ENCODE measurements at places on chromosomes 2 and 18.
A peak's percentile ranks its signal among the peaks of the same experiment; 100 is the strongest.

GRCh38 chr2:191127235-191127634 lies 23.6 kb downstream of the STAT4 start:
- H3K4me1 ChIP-seq: no peaks in the 10 kb centered on the region
- no peak for DNase-seq
- H3K27ac ChIP-seq: no peak overlapping the region
- H3K27me3 ChIP-seq: peaks cover 11% of the 10 kb centered on the region
- no peak overlapping the region for H3K4me3 ChIP-seq

DNA sequence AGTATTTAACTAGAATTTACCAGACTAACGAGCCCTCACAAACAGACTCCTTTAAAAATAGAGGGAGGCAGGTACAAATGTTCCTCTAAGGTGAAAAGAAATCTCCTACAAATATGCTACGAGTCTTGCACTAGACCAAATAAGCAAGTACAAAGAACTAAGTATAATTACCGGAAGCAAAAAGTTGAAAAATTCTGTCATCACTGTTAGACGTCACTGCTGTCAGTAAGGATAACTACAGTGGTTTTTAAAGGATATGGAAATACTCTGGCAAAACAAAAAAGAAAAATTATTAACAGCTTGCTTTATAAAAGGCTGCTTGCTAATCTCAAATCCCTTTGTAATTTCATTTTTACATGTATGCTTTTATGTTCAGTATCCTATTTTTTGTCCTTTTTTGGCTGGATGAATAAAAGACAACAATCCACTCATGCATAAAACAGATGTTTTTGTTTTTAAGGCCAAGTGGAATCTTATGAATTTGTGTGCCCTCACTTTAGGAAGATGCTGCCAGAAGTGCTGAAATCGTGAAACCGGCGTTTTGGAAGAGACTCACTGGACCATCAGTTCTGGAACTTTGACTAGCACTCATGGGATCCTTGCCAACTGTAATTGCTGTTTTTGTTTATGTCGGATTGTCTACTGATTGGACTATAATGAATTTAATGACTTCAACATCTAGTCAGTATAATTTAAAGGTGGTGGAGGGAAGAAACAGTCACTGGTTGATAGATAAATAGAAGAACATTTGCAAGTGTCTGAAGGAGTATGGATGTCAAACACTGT lies 6.7 kb downstream of the ZNF521 start:
- H3K27ac ChIP-seq: no peak overlapping the region
- no peak for DNase-seq
- H3K27me3 ChIP-seq: peaks cover 39% of the 10 kb centered on the region
- peaks cover 12% of the 10 kb centered on the region for H3K36me3 ChIP-seq
- peak overlapping the region; percentile 42 for H3K4me3 ChIP-seq

GRCh38 chr2:234272069-234272850 lies 221.8 kb downstream of the SPP2 start:
- no peaks in the 10 kb centered on the region for H3K27me3 ChIP-seq
- no peak for DNase-seq
- H3K36me3 ChIP-seq: no peaks in the 10 kb centered on the region
- no peaks in the 10 kb centered on the region for H3K4me1 ChIP-seq
- no peak overlapping the region for H3K27ac ChIP-seq

DNA sequence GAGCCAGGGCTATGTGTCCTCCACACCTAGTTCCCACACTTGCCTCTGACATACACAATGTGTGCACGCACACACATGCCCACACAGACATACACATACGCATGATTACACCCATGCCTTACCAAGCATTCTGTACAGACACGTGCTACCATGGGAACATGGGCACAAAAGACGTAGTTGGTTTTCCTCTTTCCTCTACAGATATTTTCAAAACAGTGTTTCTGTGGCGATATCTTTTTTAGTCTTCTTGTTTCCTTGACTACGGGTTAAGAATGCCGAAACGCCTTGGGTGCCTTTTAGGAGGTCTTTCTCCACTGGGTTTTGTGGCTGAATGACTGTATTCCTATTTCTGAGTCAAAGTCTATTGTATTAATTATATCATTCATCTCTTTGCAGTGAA lies 75.5 kb upstream of the SPTBN1 start:
- H3K27ac ChIP-seq: no peak overlapping the region
- DNase-seq: no peak
- peak overlapping the region; percentile 42 for H3K4me3 ChIP-seq
- H3K4me1 ChIP-seq: peaks cover 22% of the 10 kb centered on the region
- H3K36me3 ChIP-seq: no peaks in the 10 kb centered on the region
- H3K27me3 ChIP-seq: no peaks in the 10 kb centered on the region

- no peak overlapping the region for H3K4me3 ChIP-seq
- peaks cover 22% of the 10 kb centered on the region for H3K4me1 ChIP-seq
- peaks cover 2% of the 10 kb centered on the region for H3K27me3 ChIP-seq
- DNase-seq: no peak
These were observed 323.0 kb downstream of the TXNL1 start for GRCh38 chr18:56315363-56315762.

- no peaks in the 10 kb centered on the region for H3K4me1 ChIP-seq
- H3K36me3 ChIP-seq: no peaks in the 10 kb centered on the region
- H3K27ac ChIP-seq: no peak overlapping the region
- no peak for DNase-seq
These were observed 287.6 kb downstream of the SOCS6 start for GRCh38 chr18:70576276-70577022.

DNA sequence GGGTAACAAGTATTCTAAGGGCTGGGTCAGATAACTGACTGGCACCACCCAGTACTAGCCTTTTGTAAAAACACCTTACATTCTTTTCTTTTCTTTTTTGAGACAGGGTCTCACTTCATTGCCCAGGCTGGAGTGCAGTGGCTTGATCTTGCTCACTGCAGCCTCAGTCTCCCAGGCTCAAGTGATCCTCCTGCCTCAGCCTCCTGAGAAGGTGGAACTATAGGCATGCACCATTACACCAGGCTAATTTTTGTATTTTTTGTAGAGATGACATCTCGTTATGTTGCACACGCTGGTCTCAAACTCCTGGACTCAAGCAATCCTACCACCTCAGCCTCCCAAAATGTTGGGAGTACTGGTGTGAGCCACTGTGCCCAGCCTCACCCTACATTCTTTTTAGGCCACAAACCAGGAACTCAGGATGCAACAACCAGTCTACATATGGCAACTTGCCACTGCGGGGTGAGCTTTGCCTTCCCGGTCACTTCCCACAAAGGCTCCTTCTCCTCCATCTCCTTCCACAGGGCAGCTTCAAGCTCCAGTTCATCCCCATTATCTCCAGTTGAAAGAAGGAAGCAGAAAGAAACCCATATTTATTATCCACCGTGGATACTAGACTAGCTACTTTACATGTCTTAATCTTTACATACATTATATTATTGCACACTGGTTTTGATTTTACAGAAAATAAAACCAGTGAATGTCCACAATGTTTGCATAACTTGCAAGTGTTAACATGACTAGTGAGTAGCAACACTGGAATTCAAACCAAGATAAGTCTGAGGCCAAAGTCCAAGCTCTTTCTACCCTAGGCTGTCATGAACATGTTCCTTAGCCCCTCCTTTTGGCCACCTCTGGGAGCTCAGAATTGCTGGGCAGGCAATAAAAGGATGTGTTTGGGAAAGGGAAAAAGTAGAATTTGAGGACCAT lies 23.7 kb upstream of the AP1S3 start:
- H3K4me1 ChIP-seq: peaks cover 5% of the 10 kb centered on the region
- no peaks in the 10 kb centered on the region for H3K27me3 ChIP-seq
- H3K4me3 ChIP-seq: peak overlapping the region; percentile 22
- no peak for DNase-seq
- peak overlapping the region; percentile 88 for H3K27ac ChIP-seq

- no peak overlapping the region for H3K4me3 ChIP-seq
- DNase-seq: no peak
- peaks cover under 1% of the 10 kb centered on the region for H3K27me3 ChIP-seq
- H3K4me1 ChIP-seq: peaks cover 14% of the 10 kb centered on the region
- peak overlapping the region; percentile 89 for H3K27ac ChIP-seq
These were observed 44.6 kb downstream of the FOSL2 start for GRCh38 chr2:28437149-28437835.

GRCh38 chr2:103327966-103328365 lies 566.1 kb downstream of the TMEM182 start:
- no peak overlapping the region for H3K4me3 ChIP-seq
- no peaks in the 10 kb centered on the region for H3K27me3 ChIP-seq
- no peak overlapping the region for H3K27ac ChIP-seq
- H3K4me1 ChIP-seq: no peaks in the 10 kb centered on the region

DNA sequence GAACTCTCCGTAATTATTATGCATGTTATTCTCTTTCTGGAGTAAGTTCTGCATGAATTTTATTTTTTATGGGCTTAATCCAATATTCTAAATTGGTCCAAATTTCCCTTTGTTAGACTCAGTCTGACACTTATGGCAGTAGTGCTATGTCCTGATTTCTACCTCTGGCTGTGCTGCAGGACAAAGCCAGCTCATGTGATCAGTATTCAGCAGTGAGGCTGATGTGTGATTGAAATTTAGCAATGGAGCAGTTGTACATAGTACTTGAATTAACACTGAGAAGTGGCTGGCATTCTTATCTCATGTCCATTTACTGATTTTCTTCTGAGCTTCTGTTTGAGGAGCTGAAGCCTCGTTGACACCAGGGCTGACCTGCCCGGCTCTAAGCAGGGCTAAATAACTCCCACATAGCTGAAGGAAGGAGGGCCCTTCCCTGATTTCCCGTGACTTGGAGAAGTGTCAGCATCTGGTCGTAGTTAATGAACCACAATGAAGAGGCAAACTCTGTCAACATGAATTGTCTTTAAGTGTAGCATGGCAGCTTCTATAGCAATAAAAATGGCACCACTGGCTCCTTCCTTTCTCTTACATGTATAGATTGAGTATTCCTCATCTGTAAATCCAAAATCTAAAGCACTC lies 159.0 kb upstream of the RASGRP3 start:
- no peak for DNase-seq
- peaks cover 10% of the 10 kb centered on the region for H3K36me3 ChIP-seq
- no peak overlapping the region for H3K4me3 ChIP-seq
- H3K27me3 ChIP-seq: no peaks in the 10 kb centered on the region

DNA sequence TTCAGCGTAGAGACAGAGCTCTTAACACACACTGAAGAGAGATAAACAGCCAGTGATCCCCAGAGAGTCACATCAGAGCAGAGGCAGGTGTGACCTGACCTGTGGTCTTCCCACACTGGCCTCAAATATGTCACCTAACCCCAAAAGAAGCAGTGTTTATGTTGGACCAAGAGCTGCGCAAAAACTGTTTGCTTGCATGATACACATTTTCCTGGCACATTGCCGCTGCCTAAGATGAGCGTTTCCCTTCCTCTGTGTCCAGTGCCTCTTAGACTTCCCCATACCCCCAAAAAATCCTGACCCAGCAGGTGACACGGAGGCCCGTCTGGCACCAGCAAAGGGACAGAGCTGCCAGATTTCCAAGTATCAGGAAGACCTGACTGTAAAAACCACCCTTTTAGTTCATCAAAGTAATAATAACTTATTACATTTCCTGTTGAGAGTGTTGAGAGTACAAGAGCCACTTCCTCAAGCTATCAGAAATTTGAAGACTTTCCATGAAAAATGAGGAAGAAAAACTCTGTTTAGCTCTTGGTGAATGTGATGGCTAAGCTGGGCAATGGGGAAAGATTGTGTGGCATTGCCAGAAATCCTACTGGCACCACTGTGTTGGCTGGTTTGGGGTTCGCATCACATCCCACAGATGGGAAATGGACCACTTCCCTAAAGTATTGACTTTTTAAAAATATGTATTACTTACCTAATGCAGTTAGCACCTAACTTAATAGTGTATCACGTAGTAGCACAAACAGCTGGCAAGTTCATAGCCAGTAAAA lies 6.7 kb downstream of the TNFRSF11A start:
- peaks cover 5% of the 10 kb centered on the region for H3K4me1 ChIP-seq
- peaks cover 75% of the 10 kb centered on the region for H3K27me3 ChIP-seq
- H3K36me3 ChIP-seq: no peaks in the 10 kb centered on the region
- H3K27ac ChIP-seq: no peak overlapping the region

- H3K4me1 ChIP-seq: no peaks in the 10 kb centered on the region
- H3K36me3 ChIP-seq: no peaks in the 10 kb centered on the region
- H3K27me3 ChIP-seq: no peaks in the 10 kb centered on the region
- H3K4me3 ChIP-seq: no peak overlapping the region
These were observed 127.7 kb upstream of the CHST9 start for GRCh38 chr18:27312853-27313252.

GRCh38 chr2:23824777-23825212 lies 102.1 kb downstream of the ATAD2B start:
- no peak overlapping the region for H3K4me3 ChIP-seq
- DNase-seq: no peak
- peaks cover 4% of the 10 kb centered on the region for H3K4me1 ChIP-seq
- no peak overlapping the region for H3K27ac ChIP-seq
- no peaks in the 10 kb centered on the region for H3K36me3 ChIP-seq

GRCh38 chr2:134934641-134935040 lies 16.0 kb downstream of the CCNT2 start:
- peaks cover 18% of the 10 kb centered on the region for H3K36me3 ChIP-seq
- H3K27ac ChIP-seq: no peak overlapping the region
- no peak for DNase-seq

DNA sequence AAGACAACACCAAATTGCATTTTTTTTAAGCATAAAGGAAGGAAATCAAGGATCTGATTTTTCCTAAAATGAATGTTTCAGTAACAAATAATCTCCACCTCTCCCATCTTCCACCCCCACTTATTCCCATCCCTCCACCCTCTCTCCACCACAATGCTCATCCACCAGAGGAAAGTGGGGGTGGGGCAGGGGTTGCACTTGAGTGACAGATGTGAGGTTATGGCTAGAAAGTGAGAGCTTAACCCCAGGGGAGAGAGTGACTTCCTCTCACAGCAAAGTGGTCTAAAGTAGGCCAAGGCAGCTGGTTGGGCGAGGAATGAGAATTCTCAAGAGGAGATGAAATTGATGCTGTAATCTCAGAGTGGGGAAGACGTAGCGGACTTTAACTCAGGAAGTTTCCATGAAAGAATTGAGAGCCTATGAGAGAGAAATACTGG lies 104.7 kb downstream of the HNRNPLL start:
- H3K4me3 ChIP-seq: no peak overlapping the region
- H3K27ac ChIP-seq: no peak overlapping the region

DNA sequence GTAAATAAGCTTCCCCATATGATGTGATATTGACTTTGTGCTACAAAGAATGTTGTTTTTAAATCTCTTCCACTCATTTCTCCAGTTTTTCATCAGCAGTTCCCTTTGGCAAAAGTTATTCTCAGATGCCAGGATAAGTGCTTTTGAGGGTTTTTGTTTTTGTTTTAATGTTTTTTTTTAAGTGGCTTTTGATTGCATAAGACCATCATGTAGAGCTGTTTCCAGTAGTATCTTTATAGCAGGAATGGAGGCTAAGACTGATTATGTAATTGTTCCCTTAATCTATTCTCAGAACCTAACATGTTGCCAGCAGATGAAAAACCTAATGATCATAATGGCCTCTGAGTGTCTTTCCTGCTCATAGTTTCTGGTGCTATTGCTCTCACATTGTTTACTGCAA lies 77.9 kb downstream of the CABLES1 start:
- H3K36me3 ChIP-seq: peaks cover 11% of the 10 kb centered on the region
- no peaks in the 10 kb centered on the region for H3K4me1 ChIP-seq
- H3K27ac ChIP-seq: no peak overlapping the region
- DNase-seq: no peak
- H3K27me3 ChIP-seq: no peaks in the 10 kb centered on the region

All from type B pancreatic cell (in vitro differentiated cells).